ENCODE measurements at places on chromosomes 7 and 10. TPM values are rescaled to one million over a fixed set of nuclear protein-coding genes. Genes with fewer than 3 reads are reported as not detected.

Gene WIPF3
- total RNA-seq: not detected

Gene ZNF736
- 21.3 TPM for total RNA-seq

Gene CYP17A1
- not detected for total RNA-seq

GRCh38 chr7:129698516-129699418, 87.2 kb downstream of the NRF1 start:
- DNase-seq: no peak

GRCh38 chr10:129861776-129862531, 102.1 kb downstream of the EBF3 start:
- no peak for DNase-seq

DNA sequence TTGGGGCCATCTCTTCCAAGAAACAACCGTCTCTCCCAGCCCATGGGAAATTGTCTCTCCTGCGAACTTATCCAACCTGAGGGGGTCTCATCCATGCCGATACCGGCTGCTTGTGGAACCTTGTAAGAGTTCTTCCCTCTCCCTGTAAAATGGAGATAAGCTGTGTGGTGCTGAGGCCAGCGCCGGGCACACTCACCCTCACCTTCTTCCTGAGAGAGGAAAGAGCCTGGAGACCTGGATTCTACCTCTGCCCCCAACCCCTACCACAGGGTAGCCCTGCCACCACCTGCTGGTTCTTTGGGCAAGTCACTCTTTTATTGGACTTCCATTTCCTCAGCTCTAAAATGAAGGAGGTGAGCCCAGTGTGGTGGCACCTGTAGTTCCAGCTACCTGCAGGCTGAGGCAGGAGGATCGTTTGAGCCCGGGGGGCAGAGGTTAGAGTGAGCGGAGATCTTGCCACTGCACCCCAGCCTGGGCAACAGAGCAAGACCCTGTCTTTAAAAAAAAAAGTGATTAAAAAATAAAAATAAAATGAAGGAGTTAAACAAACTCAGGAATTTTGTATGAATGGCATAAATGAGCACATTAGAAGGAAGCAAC, 38.4 kb upstream of the PSAP start:
- no peak for DNase-seq

Data from activated T-helper 1 cell treated with anti-CD3 and anti-CD28 coated beads, Interleukin-12 subunit alpha, Interleukin-12 subunit beta, Interleukin-2, Interleukin-4 antibody, amounts not matched to agents 30 ng/mL and 10 ng/mL and 1 ng/mL, durations not matched to agents 14 hours and 24 hours and 36 hours (primary cell).